Left kidney (tissue), 8 donors: ENCODE measurements at places on chromosomes 12 and 14. TPM values are rescaled to one million over a fixed set of nuclear protein-coding genes. Genes with fewer than 3 reads are reported as not detected.

DNA sequence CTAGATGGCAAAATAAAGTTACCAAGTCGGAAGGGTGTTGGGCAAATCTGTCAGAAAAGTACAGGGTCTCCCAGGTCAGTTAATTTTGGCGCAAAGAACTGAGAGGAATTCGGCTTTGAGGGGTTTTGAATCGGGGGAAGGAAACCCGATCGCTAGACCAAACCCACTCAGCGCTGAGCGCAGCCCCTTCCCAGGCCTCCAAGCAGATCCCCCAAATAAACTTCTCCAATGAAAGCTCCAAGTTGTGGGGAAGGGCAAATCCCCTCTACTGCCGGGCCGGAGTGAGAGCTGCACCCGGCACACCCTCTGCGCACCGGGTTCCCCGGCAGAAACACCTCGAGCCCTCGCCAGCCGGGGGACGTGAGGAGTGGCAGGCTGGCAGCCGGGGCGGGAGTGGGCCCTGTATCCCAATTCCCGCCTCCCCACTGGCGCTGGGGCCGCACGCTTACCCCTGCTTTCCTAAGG is 441 bp downstream of the E2F7 start:
- DNase-seq = peak; percentile 34

- no peak for DNase-seq
These were observed 4.5 kb upstream of the OAS2 start for GRCh38 chr12:112973818-112974231.

GRCh38 chr12:3431686-3432085 is 59.3 kb upstream of the PRMT8 start:
- DNase-seq = no peak

GRCh38 chr12:127822809-127823411 is 444.1 kb upstream of the TMEM132C start:
- DNase-seq = no peak

DNA sequence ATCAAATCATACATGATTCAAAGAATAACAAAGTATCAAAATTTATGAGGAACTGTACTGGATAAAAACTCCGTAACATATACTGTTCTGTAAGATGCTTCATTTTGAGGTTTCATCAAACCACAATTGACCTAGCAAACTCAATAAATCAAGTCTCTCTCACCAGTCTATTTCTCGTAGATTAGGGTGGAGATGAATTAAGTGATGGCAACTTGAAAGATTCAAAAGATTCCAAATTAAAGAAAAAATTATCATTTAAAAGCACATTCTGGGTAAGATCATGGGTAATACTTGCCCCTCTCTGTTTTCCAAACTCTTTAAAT is 74.4 kb downstream of the PAPLN start:
- DNase-seq = no peak

The NINJ2 gene
- polyA plus RNA-seq = 1.3 TPM

The RNASE1 gene
- 98.4 TPM for polyA plus RNA-seq

The CCDC91 gene
- 36.0 TPM for polyA plus RNA-seq

The HOMEZ gene
- 28.0 TPM for polyA plus RNA-seq
